Smooth muscle cell of the brain vasculature (primary cell): ENCODE measurements at places on chromosomes 13 and 19.

- DNase-seq, result no peak
These were observed 476 bp downstream of the C2CD4C start for GRCh38 chr19:408441-408901.

GRCh38 chr13:18992791-18993190 lies 188.8 kb downstream of the TUBA3C start:
- DNase-seq, result no peak

- no peak for DNase-seq
These were observed 1271.1 kb upstream of the PRR20A start for GRCh38 chr13:55869648-55870047.

DNA sequence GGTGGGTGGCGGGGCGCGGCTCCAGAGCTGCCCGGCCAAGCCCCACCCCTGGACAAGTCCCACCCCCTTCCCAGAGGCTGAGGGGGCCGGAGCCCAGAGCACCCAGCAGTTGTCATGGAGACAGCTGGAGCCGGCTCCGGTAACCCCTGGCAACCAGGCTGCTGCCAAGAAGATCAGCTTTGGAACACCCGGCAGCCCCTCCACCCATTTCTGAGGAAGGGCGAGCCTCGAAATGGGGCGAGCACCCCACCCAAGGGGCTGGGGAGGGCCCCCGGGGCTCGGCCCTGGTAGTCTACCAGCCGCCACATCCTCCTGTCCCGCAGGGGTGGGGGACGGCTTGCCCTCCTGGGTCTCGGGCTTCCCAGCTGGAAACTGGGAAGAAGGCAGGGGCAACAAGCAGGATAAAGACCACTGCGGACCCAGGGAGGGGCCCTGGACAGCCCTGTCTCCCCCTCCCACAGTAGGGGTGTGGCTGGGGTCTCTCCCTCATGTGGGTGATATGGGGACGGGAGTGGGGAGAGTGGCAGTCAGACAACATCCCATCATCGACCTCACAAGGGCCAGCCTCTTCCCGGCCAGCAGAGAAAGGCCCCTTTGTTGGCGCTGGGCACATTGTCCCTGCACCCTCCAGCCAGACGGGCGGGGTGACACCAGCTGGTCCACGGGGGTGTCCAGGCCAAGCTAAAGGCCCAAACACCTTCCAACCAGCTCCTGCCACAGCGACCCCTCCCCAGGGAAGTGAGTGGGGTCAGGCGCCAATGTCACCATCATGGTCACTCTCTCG lies 1.5 kb downstream of the CERS1 start:
- DNase-seq, result no peak

DNA sequence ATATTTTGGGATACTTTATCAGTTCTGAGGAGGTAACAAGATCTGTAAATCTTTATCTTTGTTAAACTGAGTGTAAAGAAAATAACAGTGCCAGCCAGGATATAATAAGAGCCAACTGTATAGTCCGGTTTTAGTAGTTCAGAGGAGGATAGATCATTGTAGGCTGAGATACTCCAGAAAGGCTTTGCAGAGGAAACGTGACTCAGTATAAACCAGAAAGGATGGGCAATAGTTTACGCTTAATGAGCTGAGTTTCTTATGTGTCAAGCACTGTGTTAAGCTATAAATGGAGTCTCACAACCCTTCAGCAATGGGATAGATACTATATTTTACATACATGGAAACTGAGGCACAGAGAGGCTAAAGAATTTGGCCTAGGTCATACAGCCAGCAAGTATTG lies 3.8 kb downstream of the RFXAP start:
- no peak for DNase-seq

- DNase-seq, result no peak
These were observed 168.6 kb downstream of the SUCLA2 start for GRCh38 chr13:47832458-47832972.

DNA sequence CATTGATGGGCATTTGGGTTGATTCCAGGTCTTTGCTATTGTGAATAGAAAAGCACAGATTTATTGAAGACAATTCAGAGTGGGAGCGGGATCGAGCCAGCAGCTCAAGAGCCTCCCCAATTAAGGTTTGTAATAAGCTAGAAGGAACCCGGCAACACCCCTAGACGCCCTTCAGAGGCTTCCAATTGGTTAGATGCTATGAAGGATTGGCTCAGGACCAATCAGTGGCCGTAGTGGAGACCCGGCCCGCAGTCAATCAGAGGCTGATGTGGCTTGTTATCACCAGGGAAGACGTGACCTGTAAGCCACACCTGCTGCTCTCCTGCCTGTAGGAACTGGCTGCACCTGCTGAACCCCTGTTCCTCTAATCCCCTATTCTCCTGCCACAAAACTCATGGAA lies 14.6 kb downstream of the SIGLEC11 start:
- DNase-seq, result no peak

- no peak for DNase-seq
These were observed 576 bp downstream of the DOT1L start for GRCh38 chr19:2164020-2164998.

- no peak for DNase-seq
These were observed 10.8 kb downstream of the FFAR2 start for GRCh38 chr19:35458731-35459391.

DNA sequence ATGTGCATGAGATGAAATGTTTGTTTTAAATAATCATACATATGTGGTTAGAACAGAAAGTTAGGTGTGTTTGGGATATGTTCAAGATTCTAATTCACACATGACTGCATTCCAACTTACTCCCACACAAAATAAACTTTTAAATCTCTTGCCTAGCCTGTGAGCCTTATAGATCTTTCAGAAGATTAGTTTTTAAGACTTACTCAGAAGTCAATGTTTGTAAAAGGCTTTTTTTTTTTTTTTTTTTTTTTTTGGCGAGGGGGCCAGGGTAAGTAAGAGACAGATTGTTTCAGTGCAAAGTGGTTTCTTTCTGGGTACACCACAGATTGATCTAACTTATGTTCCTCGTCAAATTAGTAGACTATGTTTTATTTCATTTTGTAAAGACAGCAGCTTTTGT lies 39.1 kb downstream of the GPR180 start:
- no peak for DNase-seq

DNA sequence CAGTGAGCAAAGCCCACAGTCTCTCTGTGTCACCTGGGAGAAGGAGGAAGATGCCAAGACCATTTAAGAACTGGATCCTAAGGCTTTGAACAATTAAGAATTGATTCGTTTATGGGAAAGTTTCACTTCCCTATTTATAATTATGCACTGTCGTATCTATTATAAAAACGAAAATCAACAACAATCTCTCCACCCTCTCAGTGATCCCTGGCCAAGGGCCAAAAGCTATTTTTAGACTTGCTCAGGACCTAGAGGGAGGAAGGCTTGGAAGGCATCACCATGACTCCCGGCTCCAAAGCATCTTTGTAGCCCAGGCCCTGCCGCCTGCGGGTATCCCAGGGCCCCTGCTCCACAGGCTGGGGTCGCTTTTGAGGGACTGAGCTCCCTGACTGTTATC lies 1.3 kb downstream of the RHPN2 start:
- DNase-seq, result no peak

DNA sequence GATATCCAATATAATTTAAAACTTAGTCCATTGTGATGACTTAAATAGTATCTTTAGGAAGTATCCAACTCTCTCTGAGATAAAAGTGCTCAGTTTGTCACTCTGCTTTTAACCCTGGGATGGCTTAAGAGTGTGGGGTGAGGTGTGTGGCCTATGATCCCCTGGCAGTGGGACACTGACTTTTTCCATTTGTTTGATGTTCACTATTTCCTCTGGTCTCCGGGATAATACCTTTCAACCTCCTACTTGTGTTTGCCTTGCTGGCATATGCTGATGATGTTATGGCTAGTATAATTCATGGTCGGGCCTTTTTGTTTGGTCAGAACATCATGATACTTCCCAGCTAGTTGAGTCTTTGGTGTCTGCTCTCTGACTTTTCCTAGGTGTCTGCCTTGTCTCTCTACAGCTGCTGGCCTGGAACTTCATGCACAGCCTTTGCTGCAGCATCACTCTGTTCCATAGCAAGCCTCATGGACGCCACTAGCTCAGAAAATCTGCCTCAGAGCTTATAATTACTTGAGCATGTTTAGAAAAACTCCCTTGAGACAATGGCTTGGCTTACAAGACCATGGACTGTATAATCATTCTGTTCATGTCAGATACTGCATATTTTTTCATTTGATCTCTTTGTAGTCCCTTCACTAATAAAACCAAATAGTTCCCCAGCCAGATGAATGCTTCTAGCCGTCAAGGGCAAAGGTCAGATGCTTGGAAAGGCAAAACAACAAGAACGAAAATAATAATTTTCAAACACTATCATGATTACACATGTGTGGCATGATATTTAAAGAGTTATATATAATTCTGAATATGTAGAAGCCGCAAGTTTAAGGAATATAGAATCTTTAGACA lies 75.2 kb downstream of the WDFY2 start:
- DNase-seq, result no peak

- no peak for DNase-seq
These were observed 17.1 kb upstream of the WASF3 start for GRCh38 chr13:26540334-26540733.

- no peak for DNase-seq
These were observed 190.0 kb downstream of the HS6ST3 start for GRCh38 chr13:96279904-96280303.

GRCh38 chr19:11555246-11555645 lies 3.8 kb downstream of the ELOF1 start:
- no peak for DNase-seq

- no peak for DNase-seq
These were observed 67.8 kb downstream of the CEBPG start for GRCh38 chr19:33441277-33441699.

- DNase-seq, result no peak
These were observed 46.2 kb downstream of the ING1 start for GRCh38 chr13:110759710-110760109.

DNA sequence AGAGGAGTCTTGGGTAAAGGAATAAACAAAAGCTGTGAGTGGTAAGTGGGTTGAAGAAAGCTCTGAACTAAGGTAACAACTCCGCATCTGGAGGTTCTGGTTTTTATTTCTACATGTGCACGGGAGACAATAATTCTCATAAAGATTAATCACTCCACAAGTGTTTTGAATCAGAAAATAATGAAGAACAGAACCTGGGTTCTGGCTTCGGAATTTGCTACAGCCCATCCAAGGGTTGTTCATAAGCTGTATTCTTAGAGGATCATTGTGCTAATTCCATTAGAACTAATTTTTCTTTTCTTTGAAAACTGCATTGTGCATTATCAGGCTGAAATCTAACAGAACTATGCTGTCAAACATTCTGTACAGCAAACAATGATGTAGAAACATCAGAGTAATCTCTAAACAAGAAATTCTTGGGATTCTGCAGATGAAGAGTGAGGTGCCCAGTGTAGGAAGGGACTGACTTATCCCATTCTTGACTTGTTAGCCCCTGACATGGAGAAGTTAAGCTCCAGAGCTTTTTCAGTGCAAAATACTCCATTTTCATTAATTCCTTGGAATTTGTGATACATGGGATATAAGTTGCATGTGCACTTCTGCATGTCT lies 368.2 kb downstream of the COG6 start:
- no peak for DNase-seq

DNA sequence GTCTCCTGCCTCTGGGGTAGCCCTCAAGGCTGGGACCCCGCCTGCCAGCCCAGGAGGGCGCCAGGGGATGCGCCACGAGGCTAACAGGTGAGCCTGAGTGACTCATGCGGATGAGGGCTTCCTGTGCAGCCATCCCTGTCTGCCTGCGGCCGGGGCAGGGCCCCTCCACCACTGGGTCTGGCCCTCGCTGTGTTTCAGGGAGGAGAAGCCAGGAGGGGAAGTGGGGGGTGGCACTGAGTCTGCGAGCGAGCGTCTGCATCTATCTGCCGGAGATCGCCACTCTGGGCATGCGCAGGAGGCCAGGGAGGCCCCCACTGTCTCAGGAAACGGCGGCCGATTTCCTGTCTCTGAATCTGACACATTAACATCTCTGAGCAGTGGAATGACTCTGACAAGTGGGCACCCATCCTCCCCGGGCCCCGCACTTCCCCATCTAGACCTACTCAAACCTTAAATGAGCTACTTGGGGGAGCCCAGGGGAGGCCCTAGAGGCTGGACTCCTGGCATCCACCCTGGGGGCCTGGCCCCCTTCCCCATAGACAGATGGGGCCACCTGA lies 19.7 kb downstream of the RFX1 start:
- DNase-seq, result peak; percentile 32

DNA sequence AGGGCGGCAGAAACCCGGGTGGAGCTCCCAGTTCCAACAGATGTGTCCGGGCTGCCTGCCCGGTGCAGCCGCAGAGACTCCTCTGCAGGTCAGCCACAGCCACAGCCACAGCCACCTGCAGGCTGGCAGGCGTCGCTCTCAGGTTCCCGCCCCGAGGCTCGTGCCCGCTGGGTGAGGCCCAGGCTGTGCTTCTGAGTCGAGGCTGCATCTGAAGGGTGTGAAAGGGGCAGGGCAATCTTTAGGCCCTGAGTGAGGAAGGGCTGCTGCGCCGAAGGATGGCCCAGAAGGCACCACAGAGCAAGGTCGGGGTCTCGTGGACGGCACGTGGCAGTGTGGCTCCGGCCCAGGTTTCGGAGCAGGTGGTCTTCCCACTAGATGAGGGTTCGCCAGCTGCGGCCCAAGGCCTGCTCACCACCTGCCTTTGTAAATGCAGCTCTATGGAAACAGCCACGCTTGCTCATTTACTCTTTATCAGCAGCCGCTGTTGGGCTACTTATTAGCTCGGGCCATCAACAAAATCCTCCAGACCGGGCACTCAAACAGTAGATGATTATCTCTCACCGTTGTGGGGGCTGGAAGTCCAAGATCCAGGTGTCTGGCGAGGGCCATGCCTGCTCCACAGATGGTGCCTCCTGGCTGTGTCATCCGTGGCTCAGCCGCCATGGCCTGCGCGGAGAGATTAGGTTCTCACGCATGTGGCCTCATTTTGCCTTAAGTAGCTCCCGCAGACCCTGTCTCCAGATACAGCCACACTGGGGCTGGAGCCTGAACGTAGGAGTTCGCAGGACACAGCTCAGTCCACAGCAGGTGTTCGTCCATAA lies 40.3 kb upstream of the TFDP1 start:
- no peak for DNase-seq

GRCh38 chr13:66344805-66345517 lies 885.2 kb downstream of the PCDH9 start:
- no peak for DNase-seq

- DNase-seq, result no peak
These were observed 17.2 kb upstream of the SPART start for GRCh38 chr13:36363366-36363863.

DNA sequence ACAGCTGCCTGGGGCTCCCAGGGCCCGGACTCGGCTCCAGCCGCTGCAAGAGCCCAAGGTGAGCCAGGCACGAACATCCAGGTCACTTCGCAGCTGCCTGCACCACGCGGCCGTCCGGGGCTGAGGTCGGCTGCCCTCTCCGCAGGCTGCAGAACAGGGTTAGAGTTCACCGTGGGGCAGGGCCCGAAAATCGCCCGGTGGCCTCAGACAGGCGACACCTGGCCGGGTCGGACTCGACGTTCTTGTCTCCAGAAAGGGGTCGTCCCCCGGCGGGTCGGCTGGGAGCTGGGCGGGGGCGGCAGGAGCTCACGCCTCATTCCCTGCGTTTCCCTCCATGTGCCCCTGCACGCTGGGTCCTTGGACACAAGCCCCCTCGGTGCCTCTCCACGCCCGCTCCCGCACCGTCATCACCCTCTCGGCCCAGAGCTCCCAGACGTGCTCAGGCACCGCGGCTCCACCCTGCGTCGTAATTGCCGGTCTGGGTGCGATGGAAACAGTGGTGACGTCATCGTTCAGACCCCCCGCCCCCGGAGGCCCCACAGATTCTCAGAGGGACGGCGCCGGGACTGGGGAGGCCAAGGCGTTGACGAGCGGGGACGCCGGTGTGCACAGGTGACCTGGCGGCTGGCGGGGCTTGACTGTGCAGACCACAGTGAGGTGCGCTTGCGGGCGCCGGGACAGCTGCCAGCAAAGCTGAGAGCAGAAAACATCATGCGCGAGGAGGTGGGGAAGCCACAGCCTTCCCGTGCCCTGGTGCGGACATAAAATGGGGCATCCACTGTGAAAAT lies 4.0 kb upstream of the GRIN3B start:
- DNase-seq, result no peak
